ENCODE measurements at places on chromosomes 6 and 20.

DNA sequence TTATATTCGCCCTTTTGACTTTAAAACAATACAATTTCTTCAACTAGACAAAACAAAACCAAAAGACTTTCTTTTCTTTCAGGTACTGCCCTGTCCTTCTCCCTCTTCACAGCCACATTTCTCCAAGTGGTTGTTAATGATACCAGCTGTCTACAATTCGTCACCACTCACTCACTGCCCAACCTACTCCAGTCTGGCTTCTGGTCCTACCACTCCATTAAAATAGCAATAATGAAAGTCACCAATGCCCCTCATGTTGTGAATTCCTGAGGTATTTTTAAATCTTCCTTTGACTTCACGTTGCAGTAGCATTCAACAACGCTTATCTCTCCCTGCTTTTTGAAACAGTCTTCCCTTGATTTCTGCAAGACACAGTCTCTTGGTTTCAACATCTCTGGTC, 11.6 kb upstream of the MAN1A1 start:
- DNase-seq, result no peak

GRCh38 chr6:157461000-157461915, 80.3 kb downstream of the ZDHHC14 start:
- no peak for DNase-seq

- no peak for DNase-seq
Observed at GRCh38 chr20:35641743-35642142, 23.0 kb downstream of the CPNE1 start.

- DNase-seq, result no peak
Observed at GRCh38 chr20:17530153-17530552, 1.0 kb downstream of the BFSP1 start.

- no peak for DNase-seq
Observed at GRCh38 chr20:55160996-55161395, 685.6 kb downstream of the DOK5 start.

DNA sequence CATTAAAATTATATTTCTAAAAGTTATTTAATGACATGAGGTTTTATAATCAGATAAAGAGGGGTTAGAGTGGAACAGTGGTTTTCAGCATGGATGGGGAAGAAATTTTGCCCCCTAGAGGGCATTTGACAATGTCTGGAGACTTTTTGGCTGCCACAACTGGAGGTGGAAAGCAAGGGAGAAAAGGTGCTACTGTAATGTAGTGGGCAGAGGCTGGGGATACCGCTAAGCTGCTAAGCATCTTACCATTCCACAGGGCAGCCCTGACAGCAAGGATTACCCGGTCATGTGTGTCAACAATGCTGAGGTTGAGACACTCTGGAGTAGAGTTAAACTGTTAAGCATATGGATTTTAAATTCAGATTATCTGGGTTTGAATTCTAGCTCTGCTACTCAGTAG, 52.9 kb upstream of the FABP7 start:
- no peak for DNase-seq

DNA sequence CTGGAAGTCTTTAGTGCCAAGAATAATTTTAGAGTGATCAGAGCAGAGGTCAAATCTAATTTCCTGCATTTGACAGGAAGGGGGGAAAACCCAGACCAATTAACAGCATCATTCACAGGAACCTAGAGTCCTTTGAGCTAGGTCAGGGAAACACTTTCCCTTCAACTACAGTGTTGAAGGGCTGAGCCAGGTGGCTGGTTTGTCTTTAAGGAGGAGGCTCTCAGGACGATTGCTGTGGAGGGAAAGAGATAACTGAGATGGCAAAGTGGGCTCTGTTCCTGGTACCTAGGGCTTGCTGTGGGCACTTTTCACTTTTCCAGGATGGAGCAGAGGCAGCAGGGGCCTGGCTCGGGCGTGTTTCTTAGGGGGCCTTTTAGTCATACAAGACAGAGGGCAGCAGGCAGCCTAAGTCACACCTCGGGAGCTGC, 111.9 kb downstream of the SCML4 start:
- no peak for DNase-seq

Measured in omental fat pad (tissue), 4 donors.